ENCODE measurements at places on chromosomes 7 and 10.

- no peak for DNase-seq
Observed at GRCh38 chr7:51024867-51025266, 242.2 kb upstream of the GRB10 start.

DNA sequence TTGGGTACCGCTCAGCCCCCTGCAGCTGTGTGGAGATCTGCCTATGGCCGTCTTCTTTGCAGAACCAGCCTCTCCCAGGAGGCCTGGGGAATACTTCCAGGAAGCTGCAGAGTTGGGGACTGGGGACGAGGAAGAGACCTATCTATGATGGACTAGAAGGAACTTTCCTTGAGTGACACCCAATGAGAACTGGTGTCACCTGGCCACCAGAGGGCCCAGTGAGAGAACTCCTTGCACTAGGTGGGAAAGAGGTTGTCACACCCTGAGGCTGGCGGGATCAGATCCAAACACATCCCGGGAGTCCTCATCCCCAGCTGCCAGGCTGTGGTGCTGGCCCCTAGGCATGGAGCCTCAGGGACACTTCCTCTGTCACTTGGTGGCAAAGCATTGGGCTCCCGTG, 4.9 kb upstream of the GRID2IP start:
- no peak for DNase-seq

GRCh38 chr7:107312418-107312817, 143.6 kb downstream of the HBP1 start:
- no peak for DNase-seq

GRCh38 chr10:31620226-31621151, 301.5 kb downstream of the ZEB1 start:
- peak; percentile 42 for DNase-seq

GRCh38 chr10:44017483-44018145, 367.3 kb downstream of the CXCL12 start:
- no peak for DNase-seq

- peak; percentile 9 for DNase-seq
Observed at GRCh38 chr10:112375721-112376395, 1.9 kb downstream of the ACSL5 start.

DNA sequence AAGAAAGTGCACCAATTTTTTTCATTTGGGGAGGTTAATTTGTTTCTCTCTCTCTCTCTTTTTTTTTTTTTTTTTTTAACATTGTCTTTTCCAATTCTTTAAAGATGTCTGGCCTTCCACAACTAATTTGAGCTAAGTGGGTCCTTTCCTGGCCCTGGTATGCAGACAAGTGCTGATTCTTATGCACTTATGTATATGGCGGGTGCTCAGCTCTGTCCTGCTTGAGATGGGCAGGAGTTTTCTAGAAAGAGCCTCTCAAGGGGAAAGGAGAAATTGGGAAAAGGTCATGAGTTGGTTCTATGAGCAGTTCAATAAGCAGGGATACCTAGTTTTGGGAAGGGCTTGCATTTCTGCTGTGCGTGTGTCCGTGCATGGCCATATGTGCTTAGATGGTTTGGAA, 67.8 kb upstream of the NPVF start:
- DNase-seq: no peak

DNA sequence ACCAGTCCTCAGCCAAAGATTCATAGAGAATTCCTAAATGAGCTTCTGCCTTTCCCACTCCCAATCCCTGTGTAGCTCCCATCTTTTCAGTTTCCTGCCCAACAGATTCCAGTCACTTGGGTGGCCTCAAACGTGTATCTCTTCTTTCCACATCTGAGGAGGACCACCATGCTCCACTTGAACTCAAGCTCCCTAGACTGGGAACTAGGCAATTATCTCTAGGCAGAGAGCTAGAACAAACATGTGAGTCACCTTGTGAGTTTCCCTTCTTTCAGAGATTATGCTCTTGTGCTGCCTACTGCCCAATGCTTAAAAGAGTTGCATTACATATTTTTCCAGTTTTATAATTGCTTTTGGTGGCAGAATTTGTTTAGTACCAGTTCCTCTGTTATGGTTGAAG, 178.0 kb downstream of the MDFIC start:
- DNase-seq: peak; percentile 77

- no peak for DNase-seq
Observed at GRCh38 chr10:11773761-11774441, 31.7 kb downstream of the ECHDC3 start.

Measured in brain microvascular endothelial cell (primary cell).